Sigmoid colon (tissue), 7 donors: ENCODE measurements at places on chromosomes 11 and 22. TPM values are rescaled to one million over a fixed set of nuclear protein-coding genes. Genes with fewer than 3 reads are reported as not detected.

TRAF6 gene
- 6.7 TPM for polyA plus RNA-seq

C11orf42 gene
- polyA plus RNA-seq: not detected

SLC5A1 gene
- polyA plus RNA-seq: 2.4 TPM

CRYBA4 gene
- polyA plus RNA-seq: not detected

ZC3H12C gene
- 3.9 TPM for polyA plus RNA-seq

GRCh38 chr11:113862435-113862834 is 12.9 kb downstream of the USP28 start:
- H3K27ac ChIP-seq: no peak overlapping the region
- H3K27me3 ChIP-seq: no peaks in the 10 kb centered on the region

DNA sequence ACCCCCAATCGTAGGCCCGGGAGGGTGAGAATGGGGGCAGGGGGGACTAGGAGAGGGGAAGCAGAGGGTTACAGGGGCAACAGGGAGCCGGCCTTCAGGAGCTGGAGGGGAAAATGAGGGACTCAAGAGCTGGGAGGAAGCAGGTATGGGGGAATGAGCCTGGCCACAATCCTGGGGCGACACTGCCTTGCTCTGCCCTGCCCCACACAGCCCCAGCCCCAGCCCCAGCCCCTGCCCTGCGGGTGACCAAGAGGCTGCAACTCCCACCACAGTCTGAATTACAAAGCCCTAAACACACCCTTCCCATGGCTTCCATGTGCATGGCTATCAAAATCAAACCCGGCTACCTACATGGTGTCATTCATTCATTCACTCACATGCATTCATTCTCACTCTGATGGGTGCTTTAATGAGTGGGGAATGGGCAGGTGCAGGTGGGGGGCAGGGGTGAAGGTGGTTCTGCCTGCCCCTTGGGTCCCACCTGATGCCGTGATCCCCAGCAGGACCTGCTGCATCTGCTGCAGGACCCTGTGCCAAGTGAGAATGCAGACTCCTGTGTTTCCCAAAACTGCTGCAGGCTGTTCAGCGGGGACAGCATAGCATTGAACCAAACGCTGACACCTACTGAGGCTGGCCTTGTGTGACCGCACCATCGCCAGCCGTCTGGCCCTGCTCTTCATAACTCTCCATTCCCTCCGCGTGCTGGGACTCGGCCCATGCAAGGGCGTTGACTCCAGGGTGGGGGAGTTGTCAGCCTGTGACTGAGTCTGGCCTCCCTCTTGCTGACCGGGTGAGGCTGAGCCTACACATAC is 9.5 kb upstream of the LINC01488 start:
- H3K36me3 ChIP-seq: no peaks in the 10 kb centered on the region
- H3K4me3 ChIP-seq: no peak overlapping the region
- no peak overlapping the region for H3K27ac ChIP-seq
- no peak for DNase-seq

- no peaks in the 10 kb centered on the region for H3K36me3 ChIP-seq
- H3K27me3 ChIP-seq: no peaks in the 10 kb centered on the region
- no peak overlapping the region for H3K27ac ChIP-seq
- H3K4me1 ChIP-seq: peaks cover 14% of the 10 kb centered on the region
Observed at GRCh38 chr11:74023276-74023675, 14.4 kb upstream of the UCP3 start.

DNA sequence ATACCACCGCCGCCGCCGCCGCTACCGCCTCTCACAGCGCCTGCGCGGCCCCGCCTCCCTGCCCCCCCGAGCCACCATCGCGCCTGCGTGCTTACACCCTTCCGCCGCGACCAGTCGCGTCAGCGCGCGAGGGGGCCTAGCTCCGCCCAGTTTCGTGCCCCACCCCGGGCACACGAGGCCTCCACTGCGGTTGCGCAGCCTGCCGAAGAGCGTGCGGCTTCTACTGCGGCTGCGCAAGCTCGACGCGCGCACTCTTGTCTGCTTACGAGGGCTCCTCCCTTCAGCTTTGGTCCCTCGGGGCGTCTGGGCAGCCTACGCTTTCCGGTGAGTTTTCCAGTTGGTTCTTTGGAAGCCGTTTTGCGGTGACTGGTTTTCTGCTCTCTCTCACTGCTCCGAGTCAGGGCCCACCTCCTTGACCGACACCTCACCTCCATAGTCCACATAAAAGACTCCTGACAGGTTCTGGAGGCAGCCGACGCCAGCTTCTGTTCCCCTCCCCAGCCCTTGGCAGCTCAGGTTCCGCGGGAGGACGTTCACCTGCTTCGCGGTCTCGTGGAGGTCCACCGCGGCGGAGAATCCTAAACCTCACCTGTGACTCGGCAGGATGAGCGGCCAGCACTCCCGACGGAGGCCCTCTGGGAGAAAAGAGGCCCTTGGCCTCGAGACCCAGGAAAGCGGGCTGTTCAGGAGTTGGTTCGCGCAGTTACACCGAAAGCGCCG is at the start of gene PITPNB:
Gene PITPNB, minus strand, starts transcription at position 35 of the 720 bp plus-strand sequence. CDS start 65 bp downstream, outside the sequence.
- H3K36me3 ChIP-seq: peaks cover 2% of the 10 kb centered on the region
- peak; percentile 99 for DNase-seq
- peak within 1 kb of the TSS; percentile 95 for H3K27ac ChIP-seq
- H3K4me1 ChIP-seq: no peaks in the 10 kb centered on the region

DNA sequence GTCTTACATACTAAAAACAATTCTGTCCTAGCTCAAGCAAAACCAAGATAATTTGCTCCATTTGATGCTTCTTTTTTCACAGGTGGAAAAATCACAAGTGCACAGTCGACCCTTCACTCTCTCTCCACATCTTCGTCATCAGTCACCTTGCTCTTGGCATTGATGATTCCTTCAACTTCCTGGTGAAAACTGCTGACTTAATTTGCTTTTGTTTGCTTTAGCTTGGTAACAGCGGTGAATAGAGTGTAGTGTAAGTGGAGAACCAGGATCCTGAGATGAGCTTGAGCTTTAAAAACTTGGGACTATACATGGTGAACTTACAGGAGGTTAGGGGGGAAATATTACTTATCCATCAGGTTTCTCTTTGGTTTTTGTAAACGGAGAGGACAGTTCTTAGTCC is 331.1 kb upstream of the ARHGAP42 start:
- H3K4me1 ChIP-seq: no peaks in the 10 kb centered on the region
- H3K27ac ChIP-seq: no peak overlapping the region
- no peak for DNase-seq
- H3K36me3 ChIP-seq: no peaks in the 10 kb centered on the region
- no peaks in the 10 kb centered on the region for H3K27me3 ChIP-seq
- no peak overlapping the region for H3K4me3 ChIP-seq

DNA sequence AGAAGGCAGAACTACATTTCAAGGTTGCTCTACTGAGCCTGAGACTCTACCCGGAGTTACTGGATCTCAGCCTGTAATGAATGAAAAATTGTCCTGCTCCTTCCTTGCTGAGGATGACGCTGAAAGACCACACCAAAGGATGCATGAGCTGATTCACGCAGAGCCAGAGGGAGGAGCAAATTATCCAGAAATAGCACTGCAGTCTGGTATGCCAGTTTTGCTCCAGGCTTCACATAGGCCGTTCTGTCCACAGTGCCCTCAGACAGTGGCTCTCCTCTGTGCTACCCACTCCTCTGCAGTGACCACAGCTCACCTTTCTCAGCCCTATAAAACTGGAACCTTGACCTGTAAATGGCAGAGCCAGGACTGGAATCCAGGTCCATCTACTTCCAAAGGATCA is 79.3 kb upstream of the GALNT18 start:
- no peak overlapping the region for H3K27ac ChIP-seq
- no peaks in the 10 kb centered on the region for H3K4me1 ChIP-seq
- H3K27me3 ChIP-seq: no peaks in the 10 kb centered on the region
- no peak overlapping the region for H3K4me3 ChIP-seq

DNA sequence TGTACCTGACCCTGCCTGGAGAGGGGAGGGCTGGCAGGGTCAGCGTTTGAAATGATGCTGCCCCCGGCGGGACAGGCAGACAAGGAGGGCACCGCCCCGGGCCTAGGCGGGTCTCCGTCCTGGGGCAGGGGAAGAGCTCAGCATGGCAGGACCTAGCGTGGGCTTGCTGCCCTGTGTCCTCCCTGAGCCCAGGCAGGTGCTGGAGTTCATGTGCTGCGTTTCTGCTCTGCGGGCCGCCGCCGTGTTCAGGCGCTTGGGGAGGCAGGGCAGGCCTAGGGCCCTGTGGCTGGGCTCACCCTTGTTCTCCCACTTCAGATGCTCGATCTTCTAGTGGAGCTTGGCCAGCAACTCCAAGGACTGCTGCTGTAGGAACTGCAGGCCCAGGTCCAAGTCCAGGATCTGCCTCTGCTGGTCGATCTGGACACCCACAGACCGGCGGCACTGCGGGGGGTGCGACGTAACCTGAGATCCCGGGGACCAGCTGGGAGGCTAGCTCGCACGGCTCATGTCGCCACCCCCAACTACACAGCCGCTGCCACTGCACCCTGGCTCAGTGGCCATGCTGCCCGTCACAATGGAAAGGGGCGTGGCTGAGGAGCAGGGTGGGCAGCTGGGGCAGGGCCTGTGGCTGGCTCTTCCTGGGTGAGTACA is 84.4 kb downstream of the MED15 start:
- no peak overlapping the region for H3K4me3 ChIP-seq
- H3K27ac ChIP-seq: no peak overlapping the region
- H3K27me3 ChIP-seq: no peaks in the 10 kb centered on the region
- H3K4me1 ChIP-seq: peaks cover 5% of the 10 kb centered on the region
- peaks cover 6% of the 10 kb centered on the region for H3K36me3 ChIP-seq

GRCh38 chr11:76601724-76602123 is 68.8 kb downstream of the LRRC32 start:
- no peak for DNase-seq
- no peaks in the 10 kb centered on the region for H3K36me3 ChIP-seq
- H3K27me3 ChIP-seq: no peaks in the 10 kb centered on the region
- H3K4me1 ChIP-seq: no peaks in the 10 kb centered on the region
- no peak overlapping the region for H3K4me3 ChIP-seq

- no peak overlapping the region for H3K4me3 ChIP-seq
- H3K36me3 ChIP-seq: peaks cover 3% of the 10 kb centered on the region
- H3K4me1 ChIP-seq: peaks cover 5% of the 10 kb centered on the region
- no peaks in the 10 kb centered on the region for H3K27me3 ChIP-seq
- no peak overlapping the region for H3K27ac ChIP-seq
- no peak for DNase-seq
Observed at GRCh38 chr11:100794446-100794845, 107.4 kb downstream of the ARHGAP42 start.
